ENCODE measurements at places on chromosomes 1 and 21.

- DNase-seq = no peak
These were observed 119.0 kb upstream of the DPT start for GRCh38 chr1:168848051-168848450.

DNA sequence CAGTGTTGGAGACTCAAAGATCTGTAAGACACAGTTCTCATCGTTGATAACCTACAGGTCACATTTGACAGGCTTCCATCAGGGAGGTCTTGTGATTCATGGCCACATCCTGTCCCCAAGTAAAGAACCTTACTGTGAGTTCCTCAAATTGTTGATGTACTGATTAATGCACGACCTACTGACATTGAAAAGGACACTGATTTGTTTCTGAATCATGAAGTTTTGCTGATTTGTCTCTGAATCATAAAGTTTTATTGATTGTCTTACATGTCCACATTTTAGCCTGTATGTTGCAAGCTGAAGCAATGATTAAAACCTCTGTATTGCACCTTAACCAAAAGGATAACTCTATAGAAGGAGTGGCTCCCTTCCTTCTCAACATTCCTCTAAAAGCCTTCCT, 476.3 kb upstream of the RUNX1 start:
- no peak for DNase-seq

- no peak for DNase-seq
These were observed 209.6 kb downstream of the BACH1 start for GRCh38 chr21:29508301-29508700.

DNA sequence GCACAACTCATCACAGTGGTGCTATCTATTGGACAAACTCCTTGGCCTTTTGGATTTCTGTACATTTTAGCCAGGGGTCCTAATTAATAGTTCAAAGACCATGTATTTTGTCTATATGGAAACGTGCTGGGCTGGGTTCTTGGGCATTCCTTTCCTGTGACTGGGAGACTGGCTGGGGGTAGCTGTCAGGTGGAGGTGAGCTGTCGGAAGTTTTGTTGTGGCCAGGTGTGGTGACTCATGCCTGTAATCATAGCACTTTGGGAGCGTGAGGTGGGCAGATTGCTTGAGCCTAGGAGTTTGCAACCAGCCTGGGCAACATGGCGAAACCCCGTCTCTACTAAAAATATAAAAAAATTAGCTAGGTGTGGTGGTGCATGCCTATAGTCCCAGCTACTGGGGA, 392.4 kb downstream of the RPS6KC1 start:
- no peak for DNase-seq

- DNase-seq = no peak
These were observed 196.3 kb upstream of the LMO4 start for GRCh38 chr1:87132284-87132870.

GRCh38 chr1:32394890-32395432, 720 bp upstream of the BSDC1 start:
- DNase-seq = no peak

DNA sequence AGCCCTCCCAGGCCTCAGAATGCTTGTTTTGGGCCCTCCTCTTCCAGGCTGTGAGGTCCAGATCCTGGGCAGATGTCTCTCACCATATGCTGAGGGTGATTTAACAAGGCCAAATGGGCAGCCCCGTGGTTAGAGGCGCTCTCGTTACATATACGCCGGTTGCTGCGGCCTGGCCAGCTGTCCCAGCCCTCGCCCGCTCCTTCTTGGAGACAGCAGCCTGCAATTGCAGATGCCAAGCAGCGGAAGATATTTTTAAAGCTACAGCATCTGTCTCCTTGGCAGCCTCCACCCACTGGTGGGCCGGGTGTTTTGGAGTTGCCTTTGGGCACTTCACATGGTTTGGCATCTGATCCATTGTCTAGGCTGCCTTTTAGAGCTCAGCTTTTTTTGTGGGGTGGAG, 178.8 kb upstream of the NFIA start:
- DNase-seq = peak; percentile 94

DNA sequence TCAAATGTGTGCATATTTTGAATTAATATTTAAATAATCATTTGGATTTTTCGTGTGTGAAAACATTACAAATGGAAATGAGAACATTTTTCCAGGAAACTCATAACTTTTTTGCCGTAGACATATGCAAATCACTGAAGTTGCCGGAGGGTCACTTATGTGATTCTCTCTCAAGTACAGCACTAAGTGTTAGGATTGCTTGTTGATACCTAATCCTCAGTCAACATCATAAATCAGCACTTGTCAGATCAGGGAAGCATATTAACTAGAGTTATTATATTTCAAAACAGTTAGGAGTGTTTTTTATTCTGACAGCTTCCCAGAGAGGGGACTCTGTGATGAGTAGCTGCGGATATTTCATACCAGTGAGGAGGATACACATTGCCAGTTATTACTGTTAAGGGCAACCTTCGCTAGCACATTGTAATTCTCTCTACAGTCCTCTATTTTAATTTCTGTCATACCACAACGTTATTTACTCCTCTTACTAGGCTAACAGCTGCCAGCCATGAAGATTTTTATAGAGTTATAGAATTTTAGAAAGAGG, 41.5 kb downstream of the NCAM2 start:
- no peak for DNase-seq

DNA sequence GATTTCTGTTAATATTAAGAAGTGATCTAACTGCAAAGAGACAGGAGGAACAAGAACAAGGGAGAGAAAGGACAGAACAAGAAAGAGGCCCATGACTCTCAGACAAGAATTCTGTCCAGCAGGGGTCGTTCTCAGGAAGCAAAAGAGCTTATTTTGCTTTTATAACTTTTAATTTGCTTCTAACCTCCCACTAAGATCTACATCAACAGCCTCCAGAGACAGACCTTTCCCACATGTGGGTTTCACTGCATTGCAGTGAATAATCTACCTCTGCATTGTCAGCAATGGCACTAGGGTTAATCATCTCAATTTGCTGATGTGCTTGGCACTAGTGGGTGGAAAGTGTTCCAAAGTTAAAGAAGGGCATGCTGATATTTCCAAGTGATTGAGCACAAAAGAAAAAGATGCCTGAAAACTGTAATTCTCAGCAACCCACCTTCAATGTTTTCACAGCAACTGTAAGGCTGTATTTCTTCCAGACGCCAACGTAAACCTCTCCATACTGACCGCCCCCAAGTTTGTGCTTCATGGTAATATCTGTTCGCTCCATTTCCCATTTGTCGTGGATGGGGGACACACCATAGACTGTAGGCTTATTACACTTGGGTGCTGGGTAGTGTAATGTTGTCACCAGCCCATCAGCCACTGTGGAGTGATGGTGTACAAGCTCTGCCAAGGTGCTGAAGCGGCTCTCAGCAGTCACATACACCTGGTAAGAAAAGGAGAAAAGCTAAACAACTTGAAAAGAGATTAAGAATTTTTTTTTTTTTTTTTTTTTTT, 39.5 kb downstream of the TOR3A start:
- DNase-seq = peak; percentile 38

DNA sequence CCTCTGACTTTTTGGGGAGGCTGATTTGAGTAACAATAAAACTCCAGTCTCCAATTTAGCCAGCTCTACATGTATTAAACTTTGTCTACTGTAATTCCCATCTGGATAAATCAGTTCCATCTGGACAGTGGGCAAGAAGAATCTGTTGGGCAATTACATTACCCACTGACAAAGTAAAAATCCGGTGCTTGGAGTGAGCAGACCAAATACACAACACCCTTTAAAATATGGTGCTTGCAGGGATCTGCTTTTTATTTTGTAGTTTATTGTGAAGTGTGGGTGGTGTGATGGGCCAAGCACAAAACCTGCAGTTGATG, 8.9 kb upstream of the CD55 start:
- no peak for DNase-seq

GRCh38 chr1:54565113-54565501, 17.1 kb downstream of the ACOT11 start:
- DNase-seq = no peak

DNA sequence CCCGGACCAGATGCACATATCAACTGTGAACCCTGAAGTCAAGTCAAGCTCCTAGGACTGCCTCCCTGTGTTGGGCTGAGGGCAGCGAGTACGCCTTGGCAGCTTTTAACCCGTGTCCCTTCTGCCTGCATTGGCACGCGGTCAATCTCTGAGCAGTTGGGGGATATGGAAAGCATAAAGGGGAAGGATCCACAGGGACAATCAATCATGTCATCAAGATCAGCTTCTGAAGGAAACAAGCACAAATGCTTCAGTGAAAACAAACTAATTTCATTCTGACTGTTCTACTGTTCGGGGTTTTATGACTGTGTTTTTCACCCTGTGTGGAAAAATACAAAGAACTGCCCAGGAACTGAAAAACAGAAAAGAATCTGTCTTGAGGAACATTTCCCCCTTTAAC, 106.2 kb downstream of the RUNX1 start:
- DNase-seq = no peak

GRCh38 chr1:3469104-3469848, 14.8 kb downstream of the ARHGEF16 start:
- no peak for DNase-seq

- no peak for DNase-seq
These were observed 10.3 kb upstream of the CELSR2 start for GRCh38 chr1:109239047-109239408.

GRCh38 chr1:192786576-192786975, 22.3 kb upstream of the RGS2 start:
- no peak for DNase-seq

- no peak for DNase-seq
These were observed 209.0 kb upstream of the HOOK1 start for GRCh38 chr1:59605761-59606160.

- no peak for DNase-seq
These were observed 38.2 kb downstream of the MAPKAPK2 start for GRCh38 chr1:206722751-206723461.

GRCh38 chr21:30710499-30710898, 8.1 kb downstream of the KRTAP21-3 start:
- no peak for DNase-seq

- DNase-seq = no peak
These were observed 85.8 kb downstream of the MRPS6 start for GRCh38 chr21:34158866-34159835.

DNA sequence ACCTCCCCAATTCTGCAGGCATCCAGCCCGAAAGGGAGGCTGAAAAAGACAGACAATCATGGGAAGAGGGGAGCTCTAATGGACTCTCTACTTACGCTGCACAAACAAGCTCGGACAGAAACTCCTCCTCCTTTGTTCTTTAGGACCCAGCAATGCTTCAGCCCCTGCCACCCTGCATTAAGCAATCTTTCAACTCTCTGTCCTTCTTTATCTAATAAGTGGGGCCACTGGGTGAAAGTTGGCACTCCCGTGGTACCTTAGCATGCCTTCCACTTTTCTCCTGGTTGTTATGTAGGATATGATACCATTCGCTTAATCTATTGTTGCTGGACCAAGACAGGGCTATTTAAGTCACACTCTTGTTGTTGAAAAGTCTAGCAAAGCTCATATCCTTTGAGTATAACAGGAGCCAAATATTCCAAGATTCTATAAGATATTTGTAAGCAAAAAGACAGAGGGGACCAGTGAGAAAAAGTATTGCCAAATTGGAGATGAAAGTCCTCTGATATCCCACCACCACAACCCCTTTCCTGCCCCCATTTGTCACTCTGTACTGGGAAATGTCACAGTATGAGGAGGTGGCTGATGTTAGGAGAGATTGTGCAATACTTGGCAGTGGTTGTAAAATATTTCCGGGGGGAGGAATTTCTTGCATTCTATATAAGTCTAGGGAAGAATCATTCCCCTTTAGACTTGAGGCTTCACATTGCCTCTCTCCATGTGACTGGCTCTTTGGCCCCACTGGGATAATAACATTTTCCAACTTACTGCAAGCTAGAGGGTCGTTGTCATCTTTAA, 137.3 kb upstream of the GJB5 start:
- DNase-seq = no peak

GRCh38 chr1:53626616-53627015, 112.3 kb downstream of the GLIS1 start:
- DNase-seq = no peak

DNA sequence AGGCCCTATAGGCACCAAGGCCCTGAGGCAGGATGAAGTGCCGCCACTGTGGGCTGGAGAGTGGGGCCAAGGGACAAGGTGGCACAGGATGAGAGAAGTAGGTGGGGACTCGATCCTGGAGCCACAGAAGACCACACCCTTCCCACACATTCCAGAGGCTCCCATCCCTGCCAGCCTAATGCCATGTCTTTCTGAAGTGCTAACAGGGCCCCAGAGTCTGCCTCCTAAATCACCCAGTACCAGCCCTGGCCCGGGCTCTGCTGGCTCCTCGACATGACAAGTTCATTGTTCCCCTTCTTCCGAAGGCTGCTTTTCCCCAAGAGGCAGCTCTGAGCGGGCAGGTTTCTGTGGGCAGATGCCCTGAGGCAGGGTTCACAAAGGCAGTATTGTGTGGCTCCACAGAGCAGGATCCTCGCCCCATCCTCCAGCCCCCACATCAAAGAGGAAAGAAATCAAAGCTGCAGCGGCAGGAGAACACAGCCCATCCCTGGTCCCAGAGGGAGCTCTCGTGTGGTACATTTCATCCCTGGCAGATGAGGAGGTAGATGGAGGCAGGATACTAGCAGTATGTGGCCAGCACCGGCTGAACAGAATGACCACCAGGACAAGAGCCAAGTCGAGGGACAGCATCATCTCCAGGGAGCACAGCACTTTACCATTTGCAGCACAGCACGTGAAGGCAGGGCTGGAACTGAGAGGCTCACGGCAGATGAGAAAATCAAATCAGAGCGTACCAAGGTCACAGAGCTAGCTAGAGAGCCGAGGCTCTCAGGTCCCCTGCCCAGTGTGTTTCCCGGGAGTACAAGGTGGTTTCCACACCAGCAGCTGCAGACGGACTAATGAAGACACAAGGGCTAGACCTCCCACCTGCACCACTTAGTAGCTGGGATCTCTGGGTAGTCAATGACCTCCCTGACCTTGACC, 64.8 kb downstream of the SYF2 start:
- no peak for DNase-seq

DNA sequence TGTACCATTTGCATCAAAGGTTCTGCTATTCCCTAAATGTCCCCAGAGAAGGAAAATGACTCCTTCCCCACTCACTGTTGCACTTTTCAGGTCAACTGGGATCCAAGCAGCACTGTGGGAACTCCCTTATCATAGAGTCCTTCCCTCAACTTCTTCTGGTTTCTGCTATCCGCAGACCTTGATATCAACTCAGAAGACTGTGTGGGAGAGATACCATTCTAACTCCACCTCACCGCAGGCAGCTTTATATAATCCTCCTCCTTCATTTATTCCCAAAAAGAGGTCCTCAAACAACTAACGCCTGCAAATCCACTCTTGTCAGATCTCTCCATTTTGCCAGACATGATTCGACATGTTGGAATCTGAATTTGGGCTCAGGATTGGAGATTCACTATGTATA, 27.3 kb downstream of the LHX9 start:
- DNase-seq = no peak

GRCh38 chr1:248850124-248850523, 8.8 kb downstream of the ZNF692 start:
- DNase-seq = no peak
